ENCODE measurements at places on chromosomes 11 and 22.
A peak's percentile ranks its signal among the peaks of the same experiment; 100 is the strongest.

- no peak for DNase-seq
Observed at GRCh38 chr22:29112681-29113080, 39.8 kb downstream of the KREMEN1 start.

- no peak for DNase-seq
Observed at GRCh38 chr11:95968585-95968984, 44.7 kb upstream of the MTMR2 start.

DNA sequence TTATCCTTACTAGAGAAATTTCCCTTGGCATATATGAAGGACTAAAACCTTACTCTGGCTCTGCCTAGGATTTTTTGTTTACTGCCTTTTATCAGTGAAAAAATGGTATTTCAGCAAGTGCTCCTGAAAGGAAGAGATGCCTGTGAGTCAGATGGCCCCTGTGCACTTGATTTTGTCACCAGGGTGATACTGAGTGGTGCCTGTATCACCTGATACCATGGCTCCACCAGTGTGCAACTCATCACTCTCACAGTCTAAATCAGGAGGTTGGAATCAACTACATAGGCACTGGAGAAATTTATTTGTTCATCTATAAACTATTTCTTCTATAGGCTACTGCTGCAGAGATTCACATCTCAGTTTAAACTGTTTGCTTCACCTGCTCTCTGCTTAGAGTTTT, 43.2 kb downstream of the F2 start:
- no peak for DNase-seq

DNA sequence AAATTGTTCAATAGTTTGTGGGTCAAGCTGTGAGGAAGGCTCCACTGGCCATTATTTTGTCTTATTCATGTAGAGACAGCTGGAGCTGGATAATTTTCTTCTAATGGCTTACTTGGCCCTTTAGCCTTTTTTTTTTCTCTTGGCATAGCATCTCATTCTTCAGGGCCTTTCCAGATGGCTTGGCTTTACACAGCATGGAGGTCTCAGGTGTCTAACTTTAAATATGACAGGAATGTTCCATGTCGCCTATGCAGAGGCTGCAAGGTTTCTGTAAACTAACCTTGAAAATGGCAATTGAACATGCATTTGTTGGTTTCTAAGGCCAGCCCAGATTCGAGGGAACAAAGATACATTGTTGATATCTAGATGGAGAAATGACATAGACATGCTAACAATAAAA, 247.9 kb upstream of the CNTN5 start:
- DNase-seq, result no peak

GRCh38 chr11:46050003-46050461, 71.2 kb downstream of the PHF21A start:
- DNase-seq, result peak; percentile 21

- DNase-seq, result no peak
Observed at GRCh38 chr11:60915248-60915914, 1.4 kb downstream of the TMEM109 start.

DNA sequence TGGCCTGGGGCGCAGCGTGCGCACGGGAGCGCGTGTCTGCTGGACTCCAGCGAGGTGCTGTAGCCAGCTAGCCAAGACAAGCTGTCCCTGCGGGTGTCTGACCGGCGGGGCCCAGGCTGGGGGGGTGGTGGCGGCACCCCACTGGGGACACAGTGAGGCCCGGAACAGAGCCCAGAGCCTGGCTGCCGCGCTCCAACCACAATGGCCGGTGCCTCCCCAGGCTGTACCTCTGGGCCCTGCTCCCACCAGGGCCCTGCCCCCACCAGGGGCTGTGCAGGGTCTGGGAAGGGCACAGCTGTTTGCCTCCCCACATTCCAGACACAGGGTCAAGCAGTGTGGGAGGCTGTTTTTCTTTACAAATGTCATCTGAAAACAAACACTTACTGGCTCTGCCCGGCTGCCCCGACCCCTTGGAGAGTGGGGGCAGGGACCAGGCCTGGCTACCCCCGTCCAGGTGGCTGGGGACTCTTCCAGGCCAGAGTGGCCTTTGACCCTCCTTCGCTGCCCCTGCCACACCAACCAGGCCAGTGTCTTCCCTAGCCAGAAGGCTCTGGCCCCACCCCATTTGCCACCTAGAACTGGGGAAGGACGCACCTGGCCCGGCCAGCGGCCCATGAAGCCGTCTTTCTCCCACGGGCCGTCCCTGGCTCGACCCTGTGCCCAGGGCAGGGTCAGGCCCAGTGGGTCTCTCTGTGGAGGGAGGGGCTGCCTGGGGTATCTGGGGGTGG, 14.6 kb downstream of the H19 start:
- DNase-seq, result no peak

DNA sequence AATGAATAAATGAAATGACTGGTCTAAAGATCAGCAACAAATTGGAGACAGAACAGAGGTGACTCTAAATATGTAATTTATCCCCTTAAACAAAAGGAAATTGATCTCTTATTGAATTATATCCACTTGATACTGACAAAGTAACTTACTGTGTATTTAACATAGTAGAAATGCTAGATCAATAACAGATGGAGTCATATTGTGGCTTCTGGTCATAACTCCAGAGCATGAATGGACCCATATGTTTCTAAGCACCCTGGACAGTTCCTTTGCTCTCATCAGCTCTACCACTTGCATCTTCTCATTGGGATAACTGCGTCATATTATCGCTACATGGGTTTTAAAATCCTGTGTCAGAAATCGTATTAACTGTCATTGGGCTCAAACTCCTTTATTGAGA, 222.3 kb downstream of the ETS1 start:
- DNase-seq, result no peak

DNA sequence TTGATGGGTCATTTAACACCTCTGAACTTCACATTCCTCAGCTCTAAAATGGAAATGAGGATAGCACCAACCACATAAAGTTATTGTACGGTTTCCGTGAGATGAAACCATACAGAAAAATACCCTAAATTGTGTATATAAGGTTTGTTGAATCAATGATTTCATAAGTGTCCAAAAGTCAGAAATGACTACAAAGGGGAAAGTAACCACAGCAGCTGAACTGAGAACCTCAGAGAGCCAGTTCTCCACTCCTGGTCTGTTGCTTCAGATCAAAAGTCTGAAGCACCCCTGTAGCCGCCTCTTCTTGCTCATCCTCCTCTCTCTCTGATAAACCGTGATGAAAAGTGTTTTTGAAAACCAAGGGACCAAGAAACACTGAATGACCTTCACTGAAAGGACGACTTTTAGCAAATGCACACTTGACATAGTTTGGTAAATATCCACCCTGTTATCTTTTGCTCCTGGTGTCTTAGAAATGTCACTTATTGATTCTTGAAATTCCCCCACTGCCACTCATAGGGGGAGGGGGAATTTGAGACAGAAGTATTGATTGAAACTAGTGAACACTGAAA, 194.5 kb downstream of the NAV2 start:
- no peak for DNase-seq

DNA sequence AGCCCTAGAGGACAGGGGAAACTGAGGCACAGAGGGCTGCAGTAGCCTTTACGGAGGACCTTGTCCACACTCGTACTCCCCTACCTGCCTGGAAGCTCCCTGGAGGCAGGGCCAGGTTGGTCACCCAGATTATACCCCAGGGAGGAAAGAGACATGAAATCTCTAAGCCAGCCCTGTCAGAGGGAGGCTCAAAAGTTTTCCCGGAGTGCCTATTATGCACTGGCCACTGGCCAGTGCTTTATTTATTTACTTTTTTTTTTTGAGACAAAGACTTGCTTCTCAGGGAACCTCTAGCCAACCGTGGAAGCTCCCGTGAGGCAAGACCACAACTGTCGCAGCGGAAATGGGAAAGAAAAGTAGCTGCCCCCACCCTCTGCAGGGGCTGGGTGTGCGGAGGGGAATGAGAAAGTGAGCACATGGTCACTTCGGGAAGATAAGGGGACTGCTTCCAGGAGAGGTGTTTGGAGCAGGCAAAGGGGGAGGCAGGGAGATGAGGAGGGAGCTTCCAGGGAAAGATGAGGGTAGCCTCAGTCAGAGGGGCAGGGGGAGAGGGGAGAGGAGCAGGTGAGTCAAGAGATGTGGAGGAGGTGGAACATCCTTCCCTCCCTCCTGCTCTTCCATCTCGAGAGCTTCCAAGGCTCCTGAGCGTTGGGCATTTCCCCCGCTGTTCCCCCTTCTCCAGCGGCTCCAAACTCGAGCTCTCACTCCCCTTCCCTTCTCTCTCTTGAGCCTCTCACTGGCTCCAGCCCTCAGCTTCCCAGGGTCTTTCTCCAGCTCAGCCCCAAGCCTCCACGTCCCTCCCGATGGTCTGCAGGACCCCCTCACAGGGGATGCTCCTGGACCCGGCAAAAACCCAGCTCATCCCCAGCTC, 4.3 kb downstream of the IL2RB start:
- no peak for DNase-seq

DNA sequence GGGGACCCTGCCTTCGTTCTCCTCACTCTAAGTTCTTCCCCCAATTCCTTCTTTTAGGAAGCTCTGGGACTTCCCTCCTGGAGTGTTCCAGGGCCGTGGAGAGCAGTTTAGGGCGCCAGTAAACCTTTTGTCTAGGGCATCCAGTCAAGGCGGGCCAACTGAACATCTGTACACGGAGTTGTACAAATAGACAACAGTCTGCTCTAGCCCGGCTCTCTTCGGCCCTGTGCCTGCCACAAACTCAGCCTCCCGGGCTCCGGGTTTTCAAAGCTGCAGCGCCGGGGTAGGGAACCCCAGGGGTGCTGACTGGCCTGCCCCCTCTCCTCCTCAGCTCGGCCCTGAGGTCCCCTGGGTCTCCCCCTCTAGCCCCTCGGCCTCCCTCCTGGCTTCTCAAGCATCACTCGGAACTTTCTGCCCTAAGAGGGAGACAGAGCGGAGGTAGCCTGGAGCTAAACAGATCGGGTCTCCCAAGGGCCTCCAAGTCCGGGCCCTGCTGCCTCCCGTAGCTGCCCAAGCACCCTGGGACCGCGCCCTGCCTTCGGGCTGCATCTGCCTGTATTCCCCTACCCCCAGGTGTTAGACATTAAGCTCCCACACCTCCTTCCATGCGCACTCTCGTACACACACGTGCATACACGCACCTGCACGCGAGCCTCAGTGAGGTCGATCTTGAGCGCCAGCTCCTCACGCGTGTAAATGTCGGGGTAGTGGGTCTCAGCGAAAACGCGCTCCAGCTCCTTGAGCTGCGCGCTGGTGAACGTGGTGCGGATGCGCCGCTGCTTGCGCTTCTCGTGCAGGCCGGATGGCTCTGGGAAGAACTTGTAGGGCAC, 3.3 kb downstream of the PHOX2A start:
- no peak for DNase-seq

GRCh38 chr11:95149651-95150364, 60.2 kb downstream of the ENDOD1 start:
- DNase-seq, result no peak

DNA sequence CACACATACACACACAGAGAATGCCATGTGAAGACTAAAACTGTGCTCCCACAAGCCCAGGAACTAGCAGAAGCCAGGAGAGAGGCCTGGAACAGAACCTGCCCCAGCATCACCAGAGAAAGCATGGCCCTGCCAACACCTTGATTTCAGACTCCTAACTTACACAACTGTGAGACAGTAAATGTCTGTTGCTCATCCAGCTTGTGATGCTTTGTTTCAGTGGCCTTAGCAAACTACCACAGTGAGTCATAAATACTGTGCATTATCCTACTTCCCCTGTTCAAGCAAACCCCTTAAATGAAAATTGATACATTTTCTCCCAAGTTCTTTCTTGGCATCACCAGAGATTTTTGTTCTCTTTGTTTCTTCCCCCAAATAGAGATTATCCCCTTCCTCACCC, 1539.4 kb upstream of the TENM4 start:
- no peak for DNase-seq

DNA sequence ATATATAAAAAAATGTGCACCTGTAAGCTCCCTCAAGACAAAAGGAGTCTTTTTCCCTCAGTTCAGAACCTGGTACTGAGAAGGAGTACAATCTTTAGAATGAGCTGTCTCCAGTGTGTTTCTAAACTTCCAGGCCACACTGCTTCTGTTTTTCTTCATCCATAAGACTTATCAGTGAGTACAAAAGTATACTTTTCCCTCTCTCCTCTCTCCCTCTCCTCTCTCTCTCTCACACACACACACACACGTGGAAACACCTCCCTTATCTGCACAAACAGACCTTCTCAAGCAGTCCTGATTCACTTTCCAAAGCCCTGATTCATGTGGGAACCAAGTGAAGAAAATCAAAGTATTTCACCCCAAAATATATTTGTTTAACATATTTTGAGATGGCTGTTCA, 220.7 kb upstream of the UBASH3B start:
- DNase-seq, result no peak

GRCh38 chr22:43796567-43796966, 15.5 kb downstream of the EFCAB6 start:
- peak; percentile 73 for DNase-seq

DNA sequence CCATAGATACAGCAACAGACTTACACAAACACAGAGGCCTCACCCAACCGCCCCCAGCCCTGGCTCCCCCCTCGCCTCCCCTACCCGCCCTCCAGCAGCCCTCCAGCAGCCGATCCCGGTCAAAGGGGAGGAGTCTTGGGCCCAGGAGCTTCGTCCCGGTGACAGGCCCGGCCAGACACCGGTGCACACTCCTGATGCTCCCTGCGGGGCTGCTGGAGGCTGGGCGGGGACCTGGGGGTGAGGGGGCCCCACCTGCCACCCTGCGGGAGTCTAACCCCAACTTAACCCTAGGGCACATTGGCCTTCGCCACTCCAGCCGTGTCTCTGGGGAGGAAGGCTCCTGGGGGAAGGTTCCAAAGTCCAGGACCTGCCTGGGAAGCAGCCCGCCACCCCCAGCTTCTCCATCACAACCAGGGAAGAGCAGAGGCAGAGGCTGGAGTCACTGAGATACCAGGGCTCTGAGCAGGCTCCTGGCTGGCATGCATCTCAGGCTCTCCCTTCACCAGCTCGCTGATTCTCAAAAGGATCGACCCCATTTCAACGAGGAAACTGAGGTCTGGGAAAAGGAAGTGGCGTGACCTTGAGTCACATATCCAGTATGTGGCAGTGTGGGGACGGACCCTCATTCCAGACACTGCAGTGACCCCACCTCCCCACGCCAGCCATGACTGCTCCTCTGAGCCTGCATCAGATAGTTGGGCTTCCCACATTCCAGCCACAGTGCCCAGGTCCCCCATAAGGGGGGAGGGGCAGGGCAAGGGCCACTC, 14.4 kb downstream of the BCL9L start:
- no peak for DNase-seq

DNA sequence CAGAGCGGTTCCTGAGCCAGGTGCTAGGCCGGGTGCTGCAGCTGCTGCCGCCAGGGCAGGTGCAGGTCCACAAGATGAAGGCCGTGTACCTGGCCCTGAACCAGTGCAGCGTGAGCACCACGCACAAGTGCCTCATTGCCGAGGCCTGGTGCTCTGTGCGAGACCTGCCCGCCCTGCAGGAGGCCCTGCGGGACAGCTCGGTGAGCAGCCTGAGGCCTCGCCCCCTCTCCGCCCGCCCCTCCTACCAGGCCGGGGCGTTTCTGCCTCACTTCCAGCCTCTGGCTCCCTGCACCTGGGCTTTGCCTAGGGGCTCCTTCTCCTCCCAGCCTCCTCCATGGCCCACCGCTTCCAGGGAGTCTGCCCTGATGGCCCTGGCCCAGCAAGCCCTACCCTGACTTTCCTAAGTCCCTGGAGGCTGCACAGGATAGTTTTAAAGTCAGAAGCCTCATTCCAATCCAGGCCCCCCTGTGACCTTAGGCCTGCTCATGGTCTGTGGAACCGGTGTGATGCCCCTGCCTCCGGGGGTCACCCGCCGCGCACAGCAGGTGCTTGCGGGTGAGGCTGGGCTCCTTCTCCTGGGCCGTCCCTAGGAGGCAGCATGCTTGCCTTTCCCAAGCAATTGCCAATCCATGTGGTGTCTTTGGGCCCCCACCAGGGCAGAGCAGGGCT, 5.5 kb downstream of the TCIRG1 start:
- peak; percentile 37 for DNase-seq
